Nucleus accumbens (tissue), 56 donors: ENCODE measurements at places on chromosomes 16 and 17.

GRCh38 chr16:85239239-85239638 lies 127.0 kb upstream of the CIBAR2 start:
- DNase-seq, result no peak

GRCh38 chr17:8005967-8006730 lies 3.7 kb downstream of the GUCY2D start:
- DNase-seq, result no peak

DNA sequence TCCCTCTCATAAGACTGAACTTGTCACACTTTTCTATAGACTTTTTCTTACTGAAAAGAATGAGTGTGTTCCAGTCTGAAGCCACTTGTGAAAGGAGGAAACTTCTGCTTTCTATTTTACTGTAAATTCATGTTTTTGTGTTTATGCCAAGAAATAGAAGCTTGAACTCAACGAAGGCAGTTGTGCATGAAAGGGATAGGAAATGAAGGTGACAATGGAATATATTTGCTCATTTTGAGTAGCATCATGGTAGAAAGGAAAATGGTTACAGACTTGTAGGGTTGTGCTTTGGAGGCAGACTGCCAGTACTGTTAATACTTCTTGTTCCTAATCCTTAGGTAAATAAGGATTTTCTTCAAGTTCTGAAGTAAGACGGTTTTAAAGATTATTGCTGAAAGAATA lies 8.1 kb downstream of the CLTC start:
- DNase-seq, result no peak

DNA sequence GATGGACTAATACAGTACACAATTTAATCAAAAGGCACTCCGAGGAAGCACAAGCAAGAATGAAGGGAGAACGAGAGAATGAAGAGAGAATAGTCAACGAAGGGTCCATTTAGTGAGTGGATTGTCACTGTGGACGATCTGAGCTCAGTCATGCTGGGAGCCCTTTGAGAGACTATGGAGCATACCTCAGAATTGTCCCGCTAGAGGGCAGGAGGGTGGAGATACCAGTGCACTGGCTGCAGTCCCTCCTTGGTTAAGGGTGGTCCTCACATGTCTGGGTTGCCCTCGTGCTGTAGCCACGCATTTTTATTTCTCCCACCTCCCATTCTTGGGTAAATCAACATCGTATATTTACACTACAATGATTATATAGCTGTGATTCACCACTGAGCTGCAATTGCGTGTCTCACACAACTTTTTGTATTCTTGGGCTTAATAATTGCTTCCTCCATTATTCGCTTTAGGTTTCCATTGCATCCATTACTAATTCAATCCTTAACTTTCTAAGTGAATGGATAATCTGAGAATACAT lies 33.2 kb upstream of the FAM20A start:
- no peak for DNase-seq

GRCh38 chr16:81821436-81822128 lies 42.5 kb downstream of the PLCG2 start:
- DNase-seq, result no peak

DNA sequence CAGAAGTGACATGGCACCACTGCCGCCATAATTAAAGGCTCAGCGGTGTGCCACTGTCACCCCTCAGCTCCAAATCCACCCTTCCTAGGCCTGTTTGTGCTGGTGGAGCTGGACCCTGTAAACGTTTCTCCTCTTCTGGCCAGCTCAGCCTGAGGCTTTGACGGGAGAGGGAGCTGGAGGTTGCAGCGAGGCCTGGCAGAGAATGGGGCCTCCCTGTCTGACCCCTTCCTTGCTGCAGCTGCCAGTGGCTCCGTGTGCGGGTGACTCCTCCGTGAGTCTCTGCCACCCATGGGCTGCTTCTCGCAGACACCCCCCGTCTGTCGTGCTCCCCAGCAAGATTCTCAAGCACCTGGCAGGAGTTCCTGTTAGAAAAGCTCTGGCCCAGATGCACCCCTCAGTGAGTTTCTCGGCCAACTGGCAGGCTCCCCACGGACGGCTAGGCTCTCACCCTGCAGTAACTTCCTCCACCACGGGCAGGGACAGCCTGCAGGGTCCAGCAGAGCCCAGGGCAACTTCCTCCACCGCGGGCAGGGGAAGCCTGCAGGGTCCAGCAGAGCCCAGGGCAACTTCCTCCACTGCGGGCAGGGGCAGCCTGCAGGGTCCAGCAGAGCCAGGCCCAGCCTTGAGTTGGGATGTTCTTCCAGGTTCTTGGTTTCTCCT lies 4.7 kb upstream of the CHMP6 start:
- DNase-seq, result peak; percentile 60
